Stimulated activated CD4-positive, alpha-beta T cell treated with anti-CD3 and anti-CD28 coated beads, TNF-alpha, amount 100 ng/mL, for 48 hours (primary cell): ENCODE measurements at places on chromosomes 3 and 15.

GRCh38 chr3:156626104-156626503 lies 48.3 kb upstream of the TIPARP start:
- DNase-seq = no peak

DNA sequence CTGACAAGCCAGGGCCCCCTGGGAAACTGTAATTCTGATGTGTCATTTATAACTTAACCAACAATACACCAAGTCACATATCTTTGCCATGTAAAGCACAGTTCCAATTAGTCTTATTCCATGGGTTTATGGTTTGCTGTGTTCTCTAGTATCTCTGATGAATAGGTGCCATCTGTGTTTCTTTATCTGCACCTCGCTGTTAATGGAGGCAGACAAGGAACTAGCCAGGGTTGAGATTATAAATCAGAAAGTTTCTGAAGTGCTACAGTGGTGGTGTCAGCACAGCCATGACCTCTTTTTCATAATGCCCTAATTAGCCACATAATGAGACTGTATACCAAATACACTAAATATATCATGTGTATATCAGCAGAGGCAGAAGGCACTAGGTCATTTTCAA lies 866.4 kb downstream of the PLOD2 start:
- no peak for DNase-seq

DNA sequence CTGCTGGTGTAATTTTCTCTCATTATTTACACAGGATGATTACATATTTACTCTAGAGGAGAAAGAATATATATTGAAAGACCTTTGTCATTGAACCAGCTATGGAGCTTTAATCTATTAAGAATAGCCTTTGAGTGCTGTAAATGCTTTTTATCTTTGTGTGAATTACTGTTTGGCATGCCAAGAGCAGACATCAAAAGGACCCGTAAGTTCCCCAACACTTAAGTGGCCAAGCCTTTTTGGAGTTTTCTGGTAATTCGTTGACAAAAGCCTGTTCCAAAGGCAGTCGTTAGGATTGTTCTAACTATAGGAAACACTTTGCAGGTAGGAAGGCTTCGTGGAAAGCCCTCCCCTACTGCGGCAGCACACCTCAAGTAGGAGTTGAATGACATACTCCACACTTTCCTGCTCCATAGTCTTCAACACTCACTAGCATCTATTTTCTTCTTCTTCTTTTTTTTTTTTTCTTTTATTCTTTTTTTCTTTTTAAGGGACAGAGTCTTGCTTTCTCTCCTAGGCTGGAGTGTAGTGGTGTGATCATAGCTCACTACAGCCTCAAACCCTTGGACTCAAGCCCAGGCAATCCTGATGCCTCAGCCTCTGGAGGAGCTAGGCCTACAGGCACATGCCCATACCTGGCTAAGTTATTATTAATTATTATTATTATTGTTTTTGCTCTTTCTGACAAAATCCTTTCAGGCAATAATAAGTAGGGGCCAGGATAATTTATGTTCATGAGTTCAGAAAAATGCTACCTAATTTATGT lies 98.6 kb downstream of the SUCNR1 start:
- DNase-seq = no peak

GRCh38 chr3:14938954-14939353 lies 8.4 kb upstream of the NR2C2 start:
- no peak for DNase-seq

GRCh38 chr3:197168063-197168462 lies 130.3 kb downstream of the DLG1 start:
- DNase-seq = no peak

DNA sequence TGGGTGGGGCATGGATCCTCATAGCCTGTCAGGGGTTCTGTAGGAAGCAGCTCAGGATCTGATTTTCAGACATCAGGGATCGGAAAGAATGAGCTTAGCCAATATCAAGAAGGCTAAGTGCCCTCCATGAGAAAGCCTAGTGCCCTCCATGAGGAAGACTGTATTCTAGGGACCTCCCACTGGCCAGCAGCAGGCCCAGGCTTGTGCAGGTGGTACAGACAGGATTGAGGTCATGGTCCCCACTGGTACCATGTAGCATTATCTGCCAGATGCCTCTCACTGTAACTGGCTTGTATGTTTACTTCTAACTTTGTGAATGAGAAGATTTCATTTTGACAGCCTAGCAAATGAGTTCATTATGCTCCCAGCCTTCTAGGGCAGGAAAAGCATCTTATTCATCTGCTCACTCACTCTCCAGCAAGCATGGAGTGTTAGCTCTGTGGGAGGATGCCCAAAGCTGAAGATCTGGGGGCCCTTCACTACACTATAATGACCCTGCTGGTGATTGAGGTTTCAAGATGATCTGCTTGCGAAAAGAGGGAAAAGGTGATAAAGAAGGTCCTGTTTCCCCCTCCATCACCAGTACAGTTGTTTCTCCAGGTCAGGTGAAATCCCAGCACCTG lies 7.5 kb downstream of the EPHB1 start:
- no peak for DNase-seq

DNA sequence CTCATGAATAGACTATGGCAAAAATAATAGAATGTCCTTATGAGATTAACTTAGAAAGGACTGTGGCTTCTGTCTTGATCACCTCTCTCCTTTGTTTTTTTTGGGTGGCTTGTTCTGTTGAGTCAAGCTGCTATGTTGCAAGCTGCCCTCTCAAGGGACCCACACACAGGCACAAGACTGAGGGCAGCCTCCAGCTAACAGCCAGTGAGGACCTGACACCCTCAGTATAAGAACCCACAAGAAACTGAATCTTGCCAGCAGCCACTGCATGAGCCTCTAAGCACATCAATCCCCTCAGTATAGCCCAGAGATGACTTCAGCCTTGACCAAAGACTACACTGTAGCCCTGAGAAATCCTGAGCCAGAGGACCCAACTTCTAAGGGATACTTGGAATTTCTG lies 361.1 kb downstream of the MCTP2 start:
- DNase-seq = no peak

GRCh38 chr3:163838769-163839168 lies 1239.5 kb downstream of the SI start:
- DNase-seq = no peak

DNA sequence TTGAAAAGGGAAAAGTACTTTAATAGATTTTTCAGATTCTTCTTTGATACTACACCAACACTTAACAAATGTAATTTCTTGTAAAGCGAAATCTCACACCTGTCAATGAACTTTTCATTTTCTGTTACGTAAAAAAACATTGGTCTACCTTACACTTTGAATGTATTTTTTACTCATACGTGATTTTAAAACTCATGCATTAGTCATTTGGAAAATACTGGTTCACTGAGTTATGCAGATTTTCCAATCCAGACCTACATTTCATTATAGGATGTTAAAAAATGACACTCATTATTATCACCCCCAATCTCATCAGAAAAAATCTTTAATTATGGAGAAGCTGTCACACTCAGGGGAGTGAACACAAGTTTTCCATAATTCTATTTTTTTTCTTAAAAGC lies 14.7 kb downstream of the VPS39 start:
- DNase-seq = no peak

- DNase-seq = no peak
Measured at GRCh38 chr3:55408193-55408826, 78.8 kb downstream of the WNT5A start.

DNA sequence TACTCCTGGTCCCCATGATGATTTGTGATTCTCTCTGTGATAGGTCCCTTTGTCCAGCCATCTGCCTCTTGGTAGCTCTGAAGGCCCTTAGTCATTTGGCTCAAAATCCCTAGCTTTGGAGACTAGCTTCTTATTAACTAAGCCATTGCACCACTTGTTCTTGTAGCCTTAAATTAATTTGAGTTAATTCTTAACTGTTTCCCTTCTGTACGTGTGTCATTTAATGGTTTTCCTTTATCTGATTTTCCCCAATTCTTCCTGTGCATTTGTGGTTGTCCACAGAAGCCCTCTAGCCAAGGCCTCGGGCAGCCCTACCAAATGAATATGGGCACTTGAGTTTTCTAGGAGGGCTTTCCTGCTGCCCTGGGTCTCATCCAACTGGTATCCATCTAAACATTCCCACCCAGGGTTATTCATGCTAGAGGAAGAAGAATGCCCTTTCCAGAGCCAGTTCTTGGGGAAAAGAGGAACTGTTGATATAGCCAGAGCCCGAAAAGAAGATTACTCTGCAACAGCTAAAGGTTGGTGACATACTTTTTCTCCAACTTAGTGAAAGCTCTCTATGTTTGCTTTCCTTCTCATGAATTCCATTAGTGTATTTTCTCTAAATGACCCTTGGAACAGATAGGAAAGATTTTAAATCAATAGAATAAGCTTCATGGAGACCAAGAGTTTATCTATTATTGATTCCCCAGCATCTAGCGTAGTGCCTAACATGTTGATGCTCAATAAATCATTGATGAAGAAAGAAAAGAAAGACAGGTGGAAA lies 44.2 kb upstream of the ZBTB38 start:
- DNase-seq = no peak

- no peak for DNase-seq
Measured at GRCh38 chr3:43212914-43213611, 73.3 kb upstream of the SNRK start.

DNA sequence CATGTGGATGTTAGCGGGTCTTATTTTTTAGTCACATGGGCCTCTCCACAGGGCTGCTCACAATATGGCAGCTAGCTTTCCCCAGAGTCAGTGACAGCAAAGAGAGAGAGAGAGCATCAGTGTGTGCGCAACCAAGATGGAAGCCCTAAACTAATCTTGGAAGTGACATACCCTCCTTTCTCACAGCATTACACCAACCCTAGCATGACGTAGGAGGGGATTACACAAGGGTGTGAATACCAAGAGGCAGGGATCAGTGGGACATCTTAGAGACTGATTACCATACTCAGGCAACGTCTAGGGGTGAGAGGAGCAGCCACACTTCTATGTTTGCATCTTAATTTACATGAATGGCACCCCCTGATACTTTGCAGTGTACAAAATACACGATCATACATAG lies 3.5 kb upstream of the UBE2E2 start:
- no peak for DNase-seq

DNA sequence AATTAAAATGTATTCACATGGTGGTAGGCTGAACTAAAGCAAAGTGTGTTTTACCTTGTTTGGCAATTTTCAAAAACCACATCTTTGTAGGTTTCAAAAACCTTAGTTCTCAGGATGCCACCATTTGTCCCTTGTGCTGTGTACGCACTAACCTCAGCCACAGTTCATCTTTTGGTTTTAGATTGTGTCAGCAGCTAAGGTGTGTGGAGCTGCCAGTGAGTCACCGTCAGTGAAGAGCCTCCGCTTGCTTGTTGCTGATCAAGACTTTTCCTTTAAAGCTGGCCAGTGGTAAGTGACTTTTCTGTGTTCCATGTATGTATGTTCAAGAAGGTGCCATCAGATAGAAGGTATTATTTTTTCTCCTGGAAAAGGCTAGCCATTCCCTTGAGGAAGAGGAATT lies 21.1 kb downstream of the OXNAD1 start:
- DNase-seq = peak; percentile 33

DNA sequence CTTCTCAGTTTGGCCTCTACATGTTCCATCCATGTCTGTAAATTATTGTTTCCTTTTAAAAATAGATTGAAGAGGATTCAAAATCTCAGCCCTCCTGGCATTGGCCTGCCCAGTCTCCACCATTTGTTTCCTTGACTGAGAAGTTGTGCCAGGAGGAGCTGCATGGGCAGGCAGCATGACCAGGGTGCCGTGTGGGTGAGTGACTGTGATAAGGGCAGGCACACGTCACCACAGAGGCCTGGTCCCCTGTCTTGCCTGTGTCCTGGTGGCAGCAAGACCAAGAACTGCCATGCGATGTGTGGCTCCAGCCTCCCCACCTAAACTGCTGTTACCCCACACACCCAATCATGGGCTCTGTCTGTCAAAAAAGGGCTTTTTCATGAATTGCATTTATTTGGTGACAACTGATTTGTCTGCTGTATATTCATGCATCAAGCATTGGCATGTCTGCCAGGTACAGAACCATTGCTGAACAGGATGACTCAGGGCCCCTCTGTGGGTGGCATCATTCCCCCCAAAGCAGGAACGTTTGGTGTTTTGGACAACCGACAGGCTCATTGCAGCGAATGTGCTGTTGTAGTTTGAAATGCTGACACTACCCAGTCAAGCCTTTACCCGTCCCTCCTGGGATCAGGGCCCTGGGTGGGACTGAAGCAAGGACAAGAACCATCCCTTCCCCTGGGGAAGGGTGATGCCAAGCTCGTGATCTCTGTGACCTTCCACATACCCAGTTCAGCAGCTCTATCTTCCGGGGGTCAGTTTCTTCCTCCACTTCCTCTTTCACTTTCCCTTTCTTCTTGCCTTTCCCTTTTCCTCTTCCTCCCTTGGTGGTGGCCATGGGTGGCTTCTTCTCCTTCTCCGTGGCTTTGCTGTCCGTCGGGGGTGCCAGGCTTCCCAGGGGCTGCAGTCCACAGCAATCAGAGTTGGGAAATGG lies 51.6 kb downstream of the TRPM1 start:
- DNase-seq = no peak

- no peak for DNase-seq
Measured at GRCh38 chr3:177824190-177824786, 627.0 kb upstream of the TBL1XR1 start.

GRCh38 chr15:53196242-53196641 lies 406.1 kb upstream of the ONECUT1 start:
- DNase-seq = no peak

DNA sequence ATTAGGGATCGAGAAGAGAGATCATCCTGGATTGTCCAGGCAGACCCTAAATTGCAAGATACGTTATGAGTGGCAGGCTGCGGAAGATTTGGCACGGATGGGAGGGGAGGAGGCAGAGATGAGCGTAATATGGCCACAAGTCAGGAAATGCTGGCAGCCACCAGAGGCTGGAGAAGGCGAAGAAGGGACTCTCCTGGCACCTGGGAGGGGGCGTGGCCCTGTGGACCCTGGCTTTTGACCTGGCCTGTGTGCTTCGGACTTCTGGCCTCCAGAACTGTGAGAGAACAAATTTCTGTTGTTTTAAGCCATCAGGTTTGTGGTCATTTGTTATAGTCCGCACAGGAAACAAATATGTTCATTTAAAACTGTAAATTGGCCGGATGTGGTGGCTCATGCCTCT lies 31.9 kb upstream of the IGF1R start:
- no peak for DNase-seq

- DNase-seq = no peak
Measured at GRCh38 chr3:129263161-129263910, 13.9 kb downstream of the COPG1 start.

DNA sequence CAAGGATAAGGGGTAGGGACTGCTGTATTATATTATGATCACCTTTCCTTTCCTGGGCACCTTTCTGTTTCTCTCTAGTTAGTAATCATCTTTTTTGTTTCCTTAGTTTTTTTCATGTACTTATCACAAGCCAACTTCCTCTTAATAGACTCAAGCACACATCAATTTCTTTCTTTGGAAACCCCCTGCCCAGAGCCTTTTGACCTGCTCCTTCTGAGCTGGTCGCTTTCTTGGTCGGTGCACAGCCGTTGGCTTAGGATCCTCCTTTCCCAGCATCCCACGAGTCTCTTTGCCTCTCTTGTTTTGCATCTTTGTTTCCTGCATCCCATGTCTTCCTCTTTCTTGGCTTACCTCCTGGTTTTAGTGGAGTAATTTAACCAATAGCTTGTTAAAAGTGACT lies 26.9 kb downstream of the GASK1A start:
- DNase-seq = no peak

- no peak for DNase-seq
Measured at GRCh38 chr3:161740421-161740820, 243.8 kb downstream of the OTOL1 start.
